Naive thymus-derived CD8-positive, alpha-beta T cell (primary cell): ENCODE measurements at places on chromosomes 3 and 15.

DNA sequence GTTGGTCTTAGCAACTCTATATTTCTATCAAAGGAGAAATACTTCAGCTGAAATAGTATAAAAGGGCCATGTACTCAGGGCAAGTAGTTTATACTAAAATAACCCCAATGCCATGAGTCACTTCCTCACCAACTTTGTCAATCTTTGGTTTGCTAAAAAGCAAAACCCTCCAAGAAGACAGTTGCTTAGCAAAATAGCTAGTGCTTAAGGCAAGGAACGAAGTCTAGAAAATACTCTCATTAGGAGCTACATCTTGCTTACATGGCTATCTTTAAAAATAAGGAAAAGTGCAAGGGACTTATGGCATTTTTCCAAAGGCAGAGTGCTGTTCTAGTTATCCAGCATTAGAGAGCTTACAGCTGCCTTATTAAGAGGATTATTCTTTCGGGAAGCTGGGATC, 28.4 kb downstream of the P3H2 start:
- no peak overlapping the region for H3K27ac ChIP-seq
- H3K27me3 ChIP-seq = peaks cover 19% of the 10 kb centered on the region
- no peaks in the 10 kb centered on the region for H3K36me3 ChIP-seq
- no peak overlapping the region for H3K4me3 ChIP-seq

GRCh38 chr3:152682477-152682876, 152.5 kb upstream of the P2RY1 start:
- no peak overlapping the region for H3K27ac ChIP-seq
- DNase-seq = no peak
- H3K4me1 ChIP-seq = no peaks in the 10 kb centered on the region

DNA sequence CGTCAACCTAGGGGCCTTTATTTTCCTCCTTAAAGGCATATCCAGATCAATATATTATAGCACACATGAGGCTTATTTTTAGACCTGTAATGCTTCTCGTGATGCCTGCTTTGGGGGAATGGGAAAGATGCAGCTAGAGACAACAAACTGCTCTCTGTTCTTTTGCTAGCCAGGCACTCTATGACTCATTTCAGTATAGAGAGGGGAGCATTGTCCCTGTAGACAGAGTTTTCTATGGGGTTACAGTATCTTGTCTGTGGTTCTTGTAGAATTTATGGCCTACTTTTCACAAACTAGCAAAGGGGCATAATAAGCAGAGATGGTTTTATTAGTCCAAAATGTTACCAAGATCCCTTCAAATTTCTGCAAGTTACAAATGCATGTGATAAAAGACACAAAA, 305.6 kb downstream of the LSAMP start:
- no peaks in the 10 kb centered on the region for H3K27me3 ChIP-seq
- H3K4me3 ChIP-seq = no peak overlapping the region
- H3K36me3 ChIP-seq = no peaks in the 10 kb centered on the region
- no peak overlapping the region for H3K27ac ChIP-seq

DNA sequence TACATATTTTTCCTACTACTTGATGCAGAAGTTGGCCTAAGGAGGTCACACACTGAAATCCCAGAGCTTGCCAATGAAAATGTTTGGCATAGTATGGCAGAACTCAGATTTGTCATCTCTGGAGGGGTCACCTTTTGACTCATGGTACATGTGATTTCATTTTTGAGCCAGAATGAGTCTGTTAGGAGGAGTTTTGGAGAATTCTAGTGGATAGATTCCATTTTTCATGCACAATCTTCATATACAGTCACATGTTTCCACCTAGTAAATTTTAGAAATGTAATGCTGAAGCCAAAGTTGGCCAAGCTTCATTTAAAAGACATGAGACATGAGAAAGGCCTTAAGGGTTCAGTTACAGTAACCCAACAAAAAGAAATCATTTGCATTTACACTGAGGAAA, 97.8 kb upstream of the IGSF10 start:
- H3K4me1 ChIP-seq = no peaks in the 10 kb centered on the region
- DNase-seq = no peak
- H3K27ac ChIP-seq = no peak overlapping the region

DNA sequence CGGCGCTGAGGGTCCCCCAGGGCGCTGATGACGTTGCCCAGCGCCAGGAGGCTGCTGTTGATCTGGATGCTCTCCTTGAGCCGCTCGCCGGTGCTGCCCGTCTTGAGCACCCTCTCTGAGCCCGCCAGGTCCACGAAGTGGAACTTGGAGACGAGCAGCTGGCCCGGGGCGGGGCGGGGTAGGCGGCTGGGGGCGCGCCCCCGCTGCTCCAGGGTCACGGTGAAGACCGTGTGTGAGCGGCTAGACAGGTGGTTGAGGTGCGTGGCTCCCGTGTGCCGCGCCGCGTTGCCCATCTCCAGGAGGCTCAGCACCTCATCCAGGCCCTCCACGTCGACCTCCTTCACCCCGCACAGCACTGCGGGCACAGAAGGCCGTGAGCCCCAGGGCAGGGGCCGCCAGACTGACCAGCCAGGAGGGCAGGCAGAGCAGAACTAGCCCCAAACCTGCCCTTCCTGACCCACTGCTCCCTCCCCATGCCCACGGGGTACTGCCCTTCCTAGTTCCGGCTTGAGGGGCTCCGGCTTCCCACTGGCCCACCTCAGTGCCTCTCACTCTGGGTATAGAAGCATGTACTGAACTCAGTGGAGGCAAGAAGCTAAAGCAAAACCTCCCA, 6.1 kb downstream of the KIF7 start:
- H3K27ac ChIP-seq = no peak overlapping the region
- peaks cover 26% of the 10 kb centered on the region for H3K27me3 ChIP-seq
- H3K4me1 ChIP-seq = peaks cover 2% of the 10 kb centered on the region
- H3K36me3 ChIP-seq = no peaks in the 10 kb centered on the region

- no peak overlapping the region for H3K27ac ChIP-seq
- DNase-seq = no peak
- peaks cover 3% of the 10 kb centered on the region for H3K27me3 ChIP-seq
Measured at GRCh38 chr3:10554236-10554611, 48.8 kb upstream of the ATP2B2 start.

DNA sequence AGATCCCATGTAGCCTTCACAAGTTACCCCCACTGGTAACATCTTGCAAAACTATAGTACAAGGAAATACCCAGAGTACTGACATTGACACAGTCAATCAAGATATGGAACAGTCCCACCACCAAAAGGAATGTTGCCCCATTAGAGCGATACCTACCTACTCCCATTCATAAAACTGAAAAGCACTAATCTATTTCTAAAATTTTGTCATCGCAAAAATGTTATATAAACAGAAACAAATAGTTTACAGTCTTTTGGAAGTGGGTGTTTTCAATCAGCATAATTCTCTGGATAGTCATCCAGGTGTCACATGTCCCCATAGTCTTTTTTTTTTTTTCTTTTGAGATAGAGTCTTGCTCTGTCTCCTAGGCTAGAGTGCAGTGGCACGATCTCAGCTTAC, 156.9 kb upstream of the AGTR1 start:
- H3K27ac ChIP-seq = no peak overlapping the region
- no peak overlapping the region for H3K4me3 ChIP-seq
- H3K4me1 ChIP-seq = no peaks in the 10 kb centered on the region
- no peaks in the 10 kb centered on the region for H3K36me3 ChIP-seq
- no peaks in the 10 kb centered on the region for H3K27me3 ChIP-seq
- no peak for DNase-seq

GRCh38 chr15:59814409-59814808, 125.3 kb upstream of the BNIP2 start:
- peak overlapping the region; percentile 88 for H3K27ac ChIP-seq
- H3K27me3 ChIP-seq = no peaks in the 10 kb centered on the region
- peaks cover 36% of the 10 kb centered on the region for H3K4me1 ChIP-seq
- peak; percentile 66 for DNase-seq
- peak overlapping the region; percentile 63 for H3K4me3 ChIP-seq
- no peaks in the 10 kb centered on the region for H3K36me3 ChIP-seq

DNA sequence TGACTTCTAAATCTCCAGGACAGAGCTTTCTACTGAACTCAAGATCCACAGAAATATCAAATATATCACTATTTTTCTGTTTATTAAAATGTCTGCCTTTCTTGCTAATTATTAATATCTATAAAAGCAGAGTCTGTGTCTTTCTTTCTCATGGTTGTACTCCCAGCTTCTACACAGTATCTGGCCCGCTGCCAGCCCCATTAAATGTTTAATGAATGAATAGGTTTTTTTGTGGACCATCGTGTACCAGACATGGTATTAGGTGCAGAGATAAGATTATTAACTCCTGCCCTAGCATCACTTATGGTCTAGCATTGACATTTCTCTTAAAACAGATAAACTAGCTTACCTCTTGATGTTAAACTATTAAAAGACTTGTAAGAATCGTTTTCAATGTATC, 111.4 kb upstream of the RBMS3 start:
- H3K4me1 ChIP-seq = peaks cover 22% of the 10 kb centered on the region
- no peak for DNase-seq
- H3K4me3 ChIP-seq = no peak overlapping the region
- no peak overlapping the region for H3K27ac ChIP-seq
- H3K27me3 ChIP-seq = no peaks in the 10 kb centered on the region

DNA sequence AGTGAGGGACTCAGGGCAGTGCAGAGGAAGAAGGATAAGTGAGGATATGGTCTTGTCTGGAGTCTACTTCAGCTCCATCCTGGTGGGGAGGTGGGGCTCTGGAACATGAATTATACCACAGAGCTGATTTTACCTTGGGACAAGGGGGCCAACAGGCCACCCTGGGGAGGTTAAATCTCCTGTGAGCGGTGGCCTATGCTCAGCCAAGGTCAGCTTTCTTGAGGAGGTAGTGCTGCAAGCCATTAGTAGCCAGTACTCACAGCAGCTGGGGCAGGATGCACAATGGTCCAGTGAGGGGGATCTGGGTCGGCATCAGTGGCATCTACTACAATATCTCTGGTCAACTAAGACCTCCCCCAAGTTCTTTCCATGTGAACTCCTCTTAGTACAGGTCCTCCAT, 49.7 kb downstream of the XYLB start:
- H3K27me3 ChIP-seq = no peaks in the 10 kb centered on the region
- no peak overlapping the region for H3K4me3 ChIP-seq
- no peaks in the 10 kb centered on the region for H3K36me3 ChIP-seq
- no peak overlapping the region for H3K27ac ChIP-seq
- H3K4me1 ChIP-seq = peaks cover 2% of the 10 kb centered on the region

DNA sequence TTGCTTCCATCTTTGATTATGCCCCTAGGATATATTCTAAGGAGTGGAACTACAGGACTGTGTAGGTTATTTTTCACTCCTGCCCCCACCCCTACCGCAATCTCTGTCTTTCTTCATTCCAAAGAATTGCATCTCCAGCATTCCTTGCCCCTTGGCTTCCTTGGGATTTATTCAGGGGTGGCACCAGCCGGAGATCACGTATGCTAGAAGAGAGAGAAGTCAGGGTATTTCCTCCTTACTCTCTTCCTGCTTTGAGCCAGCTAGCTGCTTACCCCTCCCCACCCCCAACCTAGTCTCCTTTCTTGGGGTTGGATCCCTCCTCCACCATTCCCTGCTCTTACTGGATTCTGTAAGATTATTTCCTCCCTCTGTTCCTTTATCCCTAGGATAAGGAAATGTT, 35.0 kb upstream of the DENND4A start:
- no peaks in the 10 kb centered on the region for H3K36me3 ChIP-seq
- H3K4me1 ChIP-seq = peaks cover 62% of the 10 kb centered on the region
- H3K27ac ChIP-seq = peak overlapping the region; percentile 95
- peak overlapping the region; percentile 71 for H3K4me3 ChIP-seq
- no peaks in the 10 kb centered on the region for H3K27me3 ChIP-seq
- DNase-seq = no peak

- peaks cover 81% of the 10 kb centered on the region for H3K4me1 ChIP-seq
- H3K4me3 ChIP-seq = no peak overlapping the region
- no peaks in the 10 kb centered on the region for H3K27me3 ChIP-seq
Measured at GRCh38 chr3:58044691-58045483, 36.7 kb downstream of the FLNB start.

DNA sequence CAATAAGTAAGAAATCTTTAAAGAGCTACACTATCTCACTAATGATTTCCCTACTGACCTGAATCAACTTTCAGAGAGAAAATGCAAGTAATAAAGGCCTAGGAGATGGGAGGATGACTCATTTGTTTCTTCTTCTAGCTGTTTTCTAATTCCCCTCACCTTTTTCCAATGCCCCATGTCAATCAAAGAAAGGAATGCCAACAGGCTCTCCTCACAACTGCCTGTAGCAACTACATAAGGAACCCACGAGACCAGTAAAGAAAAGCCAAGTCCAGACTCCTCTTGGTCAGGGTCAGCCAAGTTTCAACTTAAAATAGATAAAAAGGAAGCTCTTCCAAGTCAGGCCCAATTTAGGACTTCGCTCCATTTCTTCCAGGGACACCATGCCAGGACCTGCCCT, 201.9 kb downstream of the TNIK start:
- DNase-seq = no peak
- no peaks in the 10 kb centered on the region for H3K27me3 ChIP-seq
- H3K27ac ChIP-seq = peak overlapping the region; percentile 50

DNA sequence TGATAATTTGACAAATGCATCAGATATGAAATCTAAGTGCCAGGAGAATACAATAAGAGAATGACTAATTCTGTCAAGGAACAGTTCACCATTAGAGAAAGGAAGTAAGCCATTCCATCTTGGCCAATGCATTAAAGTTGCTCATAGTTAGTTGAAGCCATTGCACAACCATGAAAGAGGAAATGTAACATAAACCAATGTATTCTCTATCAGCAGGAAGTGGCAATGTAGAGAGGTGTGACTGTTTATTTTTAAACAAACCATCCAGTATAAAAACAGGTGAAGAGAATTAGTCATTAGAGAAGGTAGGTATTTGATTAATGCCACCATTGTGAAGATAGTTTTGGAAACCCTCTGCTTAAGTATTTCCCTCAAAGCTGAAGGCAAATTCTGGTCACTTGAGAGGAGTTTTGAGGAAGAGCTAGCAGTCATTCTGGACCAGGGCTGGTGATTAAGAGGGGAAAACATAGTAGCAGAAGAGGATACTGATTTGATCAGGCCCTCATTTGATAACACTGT, 10.7 kb upstream of the ANXA2 start:
- no peak overlapping the region for H3K4me3 ChIP-seq
- peak overlapping the region; percentile 22 for H3K27ac ChIP-seq
- H3K36me3 ChIP-seq = no peaks in the 10 kb centered on the region
- DNase-seq = no peak
- H3K4me1 ChIP-seq = peaks cover 20% of the 10 kb centered on the region
- no peaks in the 10 kb centered on the region for H3K27me3 ChIP-seq

GRCh38 chr15:75036212-75036616, 12.8 kb downstream of the PPCDC start:
- H3K4me1 ChIP-seq = peaks cover 26% of the 10 kb centered on the region
- no peak overlapping the region for H3K4me3 ChIP-seq
- H3K27me3 ChIP-seq = no peaks in the 10 kb centered on the region
- no peak for DNase-seq
- H3K27ac ChIP-seq = no peak overlapping the region

- no peak overlapping the region for H3K27ac ChIP-seq
- no peak for DNase-seq
- H3K4me1 ChIP-seq = no peaks in the 10 kb centered on the region
- no peaks in the 10 kb centered on the region for H3K36me3 ChIP-seq
- no peak overlapping the region for H3K4me3 ChIP-seq
Measured at GRCh38 chr3:146134348-146135117, 26.5 kb downstream of the PLOD2 start.

- H3K36me3 ChIP-seq = peaks cover 2% of the 10 kb centered on the region
- no peak overlapping the region for H3K4me3 ChIP-seq
- H3K27me3 ChIP-seq = peaks cover 2% of the 10 kb centered on the region
Measured at GRCh38 chr15:73284090-73284716, 84.6 kb downstream of the HCN4 start.
